Epithelial cell of proximal tubule (primary cell): ENCODE measurements at places on chromosomes 16 and 17.

- no peak for DNase-seq
These were observed 45.6 kb upstream of the PIK3R6 start for GRCh38 chr17:8913091-8913490.

- DNase-seq, result peak; percentile 97
These were observed 54.4 kb upstream of the ICAM2 start for GRCh38 chr17:64074704-64075426.

- no peak for DNase-seq
These were observed 18.8 kb downstream of the XPO6 start for GRCh38 chr16:28192806-28193529.

DNA sequence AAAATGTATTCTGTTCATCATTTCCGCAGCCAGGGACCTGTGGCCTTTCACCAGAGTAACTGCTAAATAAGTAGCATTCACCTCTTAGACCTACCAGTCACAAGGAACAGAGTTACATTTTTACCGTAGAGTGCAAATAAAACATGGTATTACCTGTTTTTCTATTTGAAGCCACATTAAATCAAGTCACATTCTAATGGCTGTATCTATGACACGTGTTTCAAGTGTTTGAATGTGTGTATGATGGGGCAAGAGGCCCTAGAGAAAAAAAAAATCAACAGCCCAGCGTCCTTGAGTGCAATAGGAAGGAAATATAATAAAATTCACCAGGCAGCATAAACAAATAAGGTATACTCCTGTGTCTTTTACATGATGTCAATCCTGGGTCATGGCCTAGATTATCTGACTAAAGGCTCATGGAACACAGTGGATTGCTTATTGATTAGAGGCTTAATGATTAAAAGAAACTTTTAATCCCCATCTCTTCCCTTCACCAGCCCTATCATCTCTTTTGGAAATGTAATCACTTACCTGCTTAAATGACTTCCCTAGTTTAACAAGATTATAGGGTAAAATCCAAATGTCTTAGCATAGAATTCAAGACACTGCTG, 168.7 kb upstream of the CDH5 start:
- no peak for DNase-seq

DNA sequence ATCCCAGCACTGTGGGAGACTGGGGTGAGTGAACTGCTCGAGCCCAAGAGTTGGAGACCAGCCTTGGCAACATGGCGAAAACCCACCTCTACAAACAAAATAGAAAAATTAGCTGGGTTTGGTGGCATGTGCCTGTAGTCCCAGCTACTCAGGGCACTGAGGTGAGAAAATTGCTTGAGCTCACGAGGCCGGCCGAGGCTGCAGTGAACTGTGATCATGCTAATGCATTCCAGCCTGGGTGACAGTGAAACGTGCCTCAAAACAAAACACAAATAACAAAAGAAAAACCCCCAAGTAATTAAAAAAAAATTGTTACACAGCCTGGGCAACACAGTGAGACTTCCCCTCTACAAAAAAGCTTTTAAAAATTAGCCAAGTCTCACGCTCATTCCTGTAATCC, 5.0 kb downstream of the CCDC47 start:
- DNase-seq, result no peak
